ENCODE measurements at places on chromosomes 2 and 18. TPM values are rescaled to one million over a fixed set of nuclear protein-coding genes. Genes with fewer than 3 reads are reported as not detected.

REG3G gene
- total RNA-seq, result 0.23 TPM

NPHP1 gene
- 1.8 TPM for total RNA-seq

CNTNAP5 gene
- 0.11 TPM for total RNA-seq

PRKAG3 gene
- not detected for total RNA-seq

TACR1 gene
- total RNA-seq, result not detected

EPAS1 gene
- total RNA-seq, result 25.8 TPM

MEP1B gene
- not detected for total RNA-seq

FASTKD2 gene
- 47.1 TPM for total RNA-seq

RNF125 gene
- total RNA-seq, result 2.3 TPM

TMEM18 gene
- 22.5 TPM for total RNA-seq

MC5R gene
- not detected for total RNA-seq

SNRNP27 gene
- 61.7 TPM for total RNA-seq

SPTBN1 gene
- total RNA-seq, result 89.9 TPM

DARS1 gene
- total RNA-seq, result 71.2 TPM

HES6 gene
- total RNA-seq, result 16.8 TPM

AGXT gene
- total RNA-seq, result not detected

HOXD10 gene
- 8.6 TPM for total RNA-seq

NRP2 gene
- 62.4 TPM for total RNA-seq

ABCB11 gene
- under 0.01 TPM for total RNA-seq

IL36G gene
- total RNA-seq, result not detected

REG1B gene
- not detected for total RNA-seq

DES gene
- total RNA-seq, result not detected

RFX8 gene
- 10.6 TPM for total RNA-seq

B3GNT7 gene
- 0.14 TPM for total RNA-seq

CFAP65 gene
- total RNA-seq, result not detected

TRIB2 gene
- 15.1 TPM for total RNA-seq

SERPINB2 gene
- 0.27 TPM for total RNA-seq

C1QL2 gene
- 0.03 TPM for total RNA-seq

DLGAP1 gene
- not detected for total RNA-seq

RBM44 gene
- total RNA-seq, result 0.32 TPM

NTSR2 gene
- total RNA-seq, result not detected

DSG4 gene
- total RNA-seq, result not detected

CD8A gene
- not detected for total RNA-seq

FOXD4L1 gene
- not detected for total RNA-seq

SPATS2L gene
- total RNA-seq, result 158 TPM

SPR gene
- 64.4 TPM for total RNA-seq

CDH19 gene
- not detected for total RNA-seq

EVX2 gene
- total RNA-seq, result not detected

C2orf80 gene
- total RNA-seq, result not detected

KRTCAP3 gene
- 0.50 TPM for total RNA-seq

Data from HT1080 (cell line).